ENCODE measurements at places on chromosomes 4 and X.
A peak's percentile ranks its signal among the peaks of the same experiment; 100 is the strongest.

GRCh38 chrX:154002215-154002719, 17.4 kb downstream of the IRAK1 start:
- DNase-seq = peak; percentile 25

DNA sequence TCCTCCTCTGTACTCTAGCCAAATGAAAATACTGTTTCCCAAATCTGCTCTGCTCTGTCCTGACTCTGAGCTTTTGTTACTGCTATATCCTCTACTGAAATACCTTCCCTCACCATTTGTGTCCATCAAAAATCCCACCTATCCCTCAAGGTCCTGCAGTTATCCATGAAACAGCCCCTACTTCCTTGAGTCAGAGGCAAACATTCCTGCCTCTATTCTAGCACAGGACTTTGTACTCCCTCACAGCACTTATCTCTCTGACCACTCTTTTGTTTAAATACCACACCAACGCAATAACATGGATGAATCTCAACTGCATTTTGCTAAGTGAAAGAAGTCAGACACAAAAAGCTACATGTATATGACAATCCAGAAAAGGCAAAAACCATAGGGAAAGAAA, 10.5 kb upstream of the RNF128 start:
- no peak for DNase-seq

- DNase-seq = no peak
These were observed 60.8 kb downstream of the REPS2 start for GRCh38 chrX:17007134-17007768.

DNA sequence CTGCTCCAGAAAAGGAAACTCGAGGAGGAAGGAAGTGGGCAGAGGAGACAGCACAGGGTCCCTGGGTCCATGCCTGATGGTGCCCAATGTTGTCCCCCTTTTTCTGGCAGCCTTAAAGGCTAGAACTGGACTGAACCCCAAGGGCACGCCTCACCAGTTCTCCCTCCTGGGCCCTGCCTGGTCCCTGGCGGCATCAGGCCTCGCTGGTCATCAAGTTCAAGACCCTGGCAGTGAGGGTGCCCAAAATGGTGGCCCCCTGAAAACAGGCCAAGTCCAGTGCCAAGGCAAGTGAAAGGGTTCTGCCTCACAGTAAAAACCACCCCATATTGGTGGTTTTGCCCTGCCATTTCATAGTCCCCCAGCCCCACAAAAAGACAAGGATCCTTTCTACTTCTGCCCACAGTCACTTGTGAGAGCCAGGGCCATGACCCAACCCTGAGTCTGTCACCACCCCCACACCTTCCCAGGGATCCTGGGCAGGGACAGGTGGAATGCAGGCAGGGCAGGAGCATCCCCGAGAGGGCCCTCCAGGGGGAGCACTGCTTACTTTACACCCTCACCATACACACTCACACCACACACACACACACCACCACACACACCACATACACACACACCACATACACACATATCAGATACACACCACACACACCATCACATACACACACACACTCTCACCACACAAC, 107.6 kb downstream of the DCTD start:
- DNase-seq = no peak

DNA sequence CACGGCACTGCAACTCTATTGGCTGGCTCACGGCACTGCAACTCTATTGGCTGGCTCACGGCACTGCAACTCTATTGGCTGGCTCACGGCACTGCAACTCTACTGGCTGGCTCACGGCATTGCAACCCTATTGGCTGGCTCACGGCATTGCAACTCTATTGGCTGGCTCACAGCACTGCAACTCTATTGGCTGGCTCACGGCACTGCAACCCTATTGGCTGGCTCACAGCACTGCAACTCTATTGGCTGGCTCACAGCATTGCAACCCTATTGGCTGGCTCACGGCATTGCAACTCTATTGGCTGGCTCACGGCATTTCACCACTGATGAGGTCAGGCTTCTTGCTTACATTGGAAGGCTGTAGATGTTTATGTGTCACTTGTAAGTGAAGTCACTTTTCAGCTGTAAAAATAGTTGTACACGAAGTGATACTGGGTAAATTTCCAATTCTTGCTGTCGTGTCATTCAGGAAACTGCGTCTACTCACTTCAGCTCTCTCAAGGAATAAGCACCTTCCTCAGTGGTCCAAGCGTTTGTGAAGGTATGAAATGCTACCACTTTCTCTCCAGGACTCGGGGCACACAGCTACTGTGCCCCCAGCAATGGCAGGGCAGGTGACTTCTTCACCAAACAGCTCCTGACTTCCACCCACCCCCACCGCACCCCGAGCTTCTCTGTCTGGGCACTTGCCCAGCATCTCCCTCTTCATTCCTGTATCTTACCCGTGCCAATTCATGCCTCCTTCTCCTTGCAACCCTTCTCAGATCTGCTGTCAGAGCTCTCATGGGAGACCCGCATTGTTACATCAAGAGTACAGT, 141.3 kb downstream of the AFAP1 start:
- DNase-seq = no peak

DNA sequence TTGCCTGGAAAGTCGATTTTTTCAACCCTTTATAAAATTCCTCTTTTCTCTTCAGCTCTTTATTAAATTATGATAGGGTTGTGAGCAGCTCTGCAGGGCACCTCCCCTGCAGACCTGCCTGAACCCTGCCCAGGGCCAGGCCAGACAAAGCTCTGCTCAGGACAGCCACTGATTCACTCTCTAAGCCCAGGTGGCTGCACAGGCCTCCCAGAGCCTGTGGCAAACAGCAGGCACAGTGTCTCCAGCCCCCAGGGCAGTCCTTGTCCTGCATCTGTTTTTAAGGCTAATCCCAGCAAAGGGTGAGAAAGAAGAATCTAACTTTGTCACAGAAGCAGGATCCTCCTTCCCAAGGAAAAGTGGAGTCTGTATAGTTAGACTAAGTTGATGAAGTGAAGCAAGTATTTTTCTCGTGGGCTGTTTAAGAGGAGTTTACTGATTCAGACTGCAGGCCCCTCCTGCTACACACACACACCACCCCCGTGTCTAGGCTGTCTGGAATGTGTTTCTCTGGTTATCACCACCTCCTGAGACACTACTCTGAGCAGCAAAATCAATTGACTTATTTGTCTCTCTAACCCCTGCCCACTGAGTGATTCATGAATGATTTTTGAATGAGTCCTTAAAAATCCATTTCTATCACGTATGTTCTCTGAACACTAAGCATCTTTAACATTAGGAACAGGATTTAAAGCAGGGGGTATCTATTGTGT, 101.7 kb downstream of the CHIC2 start:
- peak; percentile 87 for DNase-seq

DNA sequence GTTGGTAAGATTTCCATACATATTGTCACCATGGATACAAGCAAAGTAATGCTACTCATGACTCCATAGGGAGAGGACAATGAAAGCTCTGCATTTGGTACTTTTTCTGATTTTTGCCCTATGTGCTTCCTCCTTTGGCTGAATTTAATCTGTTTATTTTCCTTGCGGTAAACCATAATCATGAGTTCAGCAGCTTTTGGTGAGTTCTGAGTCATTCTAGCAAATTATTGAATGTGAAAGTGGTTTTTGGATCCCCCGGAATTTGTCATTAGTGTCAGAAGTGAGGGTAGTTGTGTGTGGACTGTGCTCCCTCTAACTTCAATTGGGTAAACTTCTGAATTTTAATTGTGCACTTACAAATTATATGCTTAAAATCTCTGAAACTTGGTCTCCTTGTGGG, 170.3 kb downstream of the MOSPD2 start:
- no peak for DNase-seq

DNA sequence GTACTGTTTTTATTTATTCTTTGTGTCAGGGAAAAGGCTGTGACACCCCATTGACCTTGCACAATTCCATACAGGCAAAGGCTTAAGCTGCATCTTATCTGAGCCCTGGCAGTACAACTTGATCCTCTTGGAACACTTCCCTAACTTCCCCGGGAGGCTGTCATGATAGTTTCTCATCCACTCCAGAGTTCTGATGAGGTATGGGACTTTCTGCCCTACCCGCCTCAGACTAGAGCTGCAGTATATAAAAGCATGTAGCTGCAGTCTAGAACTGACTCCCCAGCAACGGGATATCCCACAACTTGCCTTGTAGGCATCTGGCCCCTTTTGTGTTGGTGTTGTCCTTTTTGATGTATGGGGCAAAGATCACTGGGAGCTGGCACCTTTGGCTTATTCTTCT, 72.7 kb downstream of the FNIP2 start:
- DNase-seq = no peak

DNA sequence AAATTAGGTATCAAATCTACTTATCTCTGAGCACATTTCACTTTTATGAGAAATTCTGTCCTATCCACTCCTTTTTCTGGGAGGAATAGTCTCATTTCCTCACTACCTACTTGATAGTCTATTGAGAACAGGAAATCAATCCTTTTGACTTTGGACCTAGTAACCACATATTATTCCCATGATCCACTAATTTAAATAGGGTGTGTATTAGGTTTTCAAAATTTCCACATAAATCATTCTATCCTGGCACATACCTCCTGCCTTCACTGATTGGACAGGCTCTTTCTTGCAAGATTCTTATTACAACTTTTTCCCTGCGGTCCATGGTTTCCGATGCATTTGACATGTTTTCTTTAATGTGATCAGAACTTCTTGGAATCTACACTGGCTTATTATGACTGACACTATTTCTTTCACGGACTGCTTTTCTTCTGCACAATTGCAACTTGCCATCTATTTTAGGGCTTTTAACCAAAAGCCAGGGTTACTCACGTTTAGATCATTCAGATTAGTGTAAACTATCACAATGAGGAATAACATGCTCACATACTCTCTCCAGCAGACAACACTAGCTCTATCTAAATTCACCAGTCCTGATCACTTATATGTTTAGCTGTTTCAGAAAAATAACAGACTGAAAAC, 419.9 kb upstream of the SLIT2 start:
- no peak for DNase-seq
